ENCODE measurements at places on chromosomes 12 and 14.
A peak's percentile ranks its signal among the peaks of the same experiment; 100 is the strongest.

GRCh38 chr14:39038542-39038941 is 64.5 kb downstream of the SEC23A start:
- no peak for DNase-seq

DNA sequence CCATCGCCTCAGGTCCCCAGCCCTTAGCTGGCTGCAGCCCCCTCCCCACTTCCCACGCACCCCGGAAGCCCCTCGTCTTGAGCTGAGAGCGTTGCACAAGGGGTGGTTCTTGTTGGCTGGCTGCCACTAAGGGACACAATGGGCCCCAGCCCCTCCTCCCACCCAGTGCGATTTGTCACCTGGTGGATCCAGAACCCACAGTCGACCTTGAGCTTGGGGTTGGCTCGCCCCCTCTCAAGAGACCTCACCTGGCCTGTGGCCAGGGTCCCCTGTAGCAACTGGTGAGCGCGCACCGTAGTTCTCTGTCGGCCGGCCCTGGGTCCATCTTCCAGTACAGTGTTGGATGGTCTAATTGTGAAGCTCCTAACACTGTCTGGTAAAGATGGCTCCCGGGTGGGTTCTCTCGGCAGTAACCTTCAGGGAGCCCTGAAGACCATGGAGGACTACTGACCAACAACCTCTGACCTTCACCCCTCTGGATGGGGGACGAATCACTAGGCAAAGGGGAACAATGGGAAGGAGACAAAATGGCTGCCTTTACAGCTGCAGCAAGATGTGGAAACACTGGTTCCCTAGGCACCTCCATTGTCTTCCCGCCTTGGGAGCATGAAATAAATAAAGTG is 6.6 kb downstream of the PHB2 start:
- no peak for DNase-seq

DNA sequence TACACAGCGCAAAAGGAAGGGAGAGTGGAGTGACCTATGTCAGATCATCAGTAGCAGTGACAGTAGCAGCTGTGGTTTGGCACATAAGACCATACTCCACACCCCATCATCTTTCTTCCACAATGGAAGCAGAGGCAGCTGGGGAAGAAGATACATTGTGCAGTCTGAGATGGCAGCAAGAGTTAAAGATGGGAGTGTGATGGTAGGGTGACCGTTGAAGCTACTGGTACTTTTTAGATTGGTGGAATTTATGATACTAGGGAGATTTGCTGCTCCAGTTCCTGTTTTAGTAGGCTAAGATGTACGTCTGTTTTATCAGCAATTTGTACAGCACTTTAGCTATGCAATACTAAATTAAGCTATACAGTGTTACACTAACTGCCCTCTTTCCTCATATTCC is 291.0 kb downstream of the FUT8 start:
- DNase-seq = no peak

- DNase-seq = no peak
Observed at GRCh38 chr14:102927878-102928411, 5.5 kb downstream of the AMN start.

GRCh38 chr14:69059658-69060623 is 80.8 kb upstream of the ACTN1 start:
- peak; percentile 98 for DNase-seq

DNA sequence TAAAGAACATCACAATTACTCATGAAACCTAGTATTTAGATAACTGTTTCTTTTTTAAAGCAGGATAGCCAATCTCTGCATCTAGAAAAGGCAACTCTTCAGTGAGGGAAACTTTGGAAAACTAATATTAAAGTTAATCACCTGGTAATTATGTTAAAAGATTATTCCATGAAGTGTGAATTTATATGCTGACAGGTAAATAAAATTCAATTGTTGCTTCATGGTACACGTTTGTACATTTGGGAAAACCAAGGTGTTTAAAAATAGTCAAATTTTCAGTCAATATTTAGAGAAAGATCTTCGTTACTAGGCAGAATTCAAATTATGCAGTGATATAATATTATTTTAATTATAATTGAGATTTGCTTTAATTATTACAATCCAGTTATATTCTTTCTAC is 100.1 kb upstream of the LRFN5 start:
- DNase-seq = no peak

DNA sequence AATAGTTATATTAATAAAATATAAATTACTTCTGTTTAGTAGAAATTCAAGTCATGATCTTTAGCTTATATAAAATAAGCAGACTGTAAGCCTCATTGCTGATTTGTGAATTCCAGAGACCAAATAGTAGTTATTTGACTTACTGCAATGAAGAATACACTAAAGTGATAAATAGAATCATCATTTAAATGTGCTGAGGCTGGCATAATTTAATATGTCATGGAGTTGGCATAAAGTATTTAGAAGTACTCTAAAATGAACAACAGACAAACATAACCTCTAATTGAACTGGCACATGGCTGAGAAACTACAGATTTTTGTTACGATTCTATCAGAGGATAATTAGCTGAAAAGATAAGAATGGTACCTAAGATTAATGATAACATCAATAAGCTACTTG is 45.7 kb upstream of the TRHDE start:
- no peak for DNase-seq

DNA sequence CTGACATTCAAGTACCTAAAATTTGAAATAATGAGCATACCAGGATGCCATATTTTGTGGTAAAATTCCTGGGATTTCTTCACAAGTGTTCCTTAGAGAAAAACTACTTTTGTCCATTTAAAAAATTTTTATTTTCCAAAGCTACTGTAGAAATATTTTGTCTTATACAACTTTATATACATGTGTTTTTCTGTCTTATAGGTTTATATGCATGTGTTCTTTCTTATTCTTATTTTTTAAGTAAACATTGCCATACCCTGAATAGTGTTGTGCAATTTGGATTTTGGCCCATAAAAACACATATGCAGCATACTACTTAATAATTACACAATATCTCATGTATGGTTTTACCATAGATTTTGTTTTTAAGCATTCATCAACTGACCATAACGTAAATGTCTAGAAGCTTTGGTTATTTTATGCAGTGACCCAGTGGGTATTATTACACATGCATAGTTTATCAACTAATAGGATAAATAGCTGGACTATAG is 1107.4 kb upstream of the SEL1L start:
- DNase-seq = peak; percentile 4

DNA sequence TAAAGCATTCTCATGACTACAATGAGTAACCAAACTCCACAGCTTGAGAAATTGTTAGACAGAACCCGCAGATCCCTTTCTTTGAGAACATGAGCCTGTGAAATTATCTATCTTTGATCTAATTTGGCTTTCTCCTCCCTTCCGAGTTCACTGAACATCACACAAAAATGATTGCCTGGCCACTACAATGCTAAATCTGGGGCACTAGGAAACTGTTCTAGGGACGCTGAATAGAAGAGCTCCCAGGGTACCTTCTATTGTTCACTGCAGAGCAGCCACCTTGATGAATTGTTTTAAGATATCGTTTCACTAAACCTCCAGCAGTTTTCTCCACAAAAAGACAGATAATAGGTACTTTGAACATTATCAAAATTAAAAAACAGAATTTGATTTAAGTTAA is 47.5 kb downstream of the SINHCAF start:
- DNase-seq = no peak
